ENCODE measurements at places on chromosomes 6 and 20.
A peak's percentile ranks its signal among the peaks of the same experiment; 100 is the strongest.

DNA sequence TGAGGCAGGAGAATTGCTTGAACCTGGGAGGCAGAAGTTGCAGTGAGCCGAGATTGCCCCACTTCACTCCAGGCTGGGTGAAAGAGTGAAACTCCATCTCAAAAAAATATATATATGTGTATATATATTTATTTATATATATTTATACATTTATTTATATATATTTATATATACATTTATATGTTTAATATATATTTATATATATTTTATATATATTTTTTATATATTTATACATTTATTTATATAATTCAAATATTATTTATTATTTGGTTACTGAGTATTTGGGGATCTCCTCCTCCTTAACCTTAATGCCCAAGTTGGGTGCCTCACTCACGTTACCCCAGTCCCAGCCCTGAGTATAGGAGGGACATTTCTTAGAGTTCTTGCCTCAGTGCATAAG lies 2.7 kb downstream of the FAM50B start:
- no peak for DNase-seq

- DNase-seq: no peak
Observed at GRCh38 chr20:8449123-8449522, 317.1 kb downstream of the PLCB1 start.

GRCh38 chr6:151325075-151326050 lies 66.0 kb downstream of the ZBTB2 start:
- peak; percentile 42 for DNase-seq

- DNase-seq: no peak
Observed at GRCh38 chr6:89348372-89348771, 4.2 kb downstream of the UBE2J1 start.

DNA sequence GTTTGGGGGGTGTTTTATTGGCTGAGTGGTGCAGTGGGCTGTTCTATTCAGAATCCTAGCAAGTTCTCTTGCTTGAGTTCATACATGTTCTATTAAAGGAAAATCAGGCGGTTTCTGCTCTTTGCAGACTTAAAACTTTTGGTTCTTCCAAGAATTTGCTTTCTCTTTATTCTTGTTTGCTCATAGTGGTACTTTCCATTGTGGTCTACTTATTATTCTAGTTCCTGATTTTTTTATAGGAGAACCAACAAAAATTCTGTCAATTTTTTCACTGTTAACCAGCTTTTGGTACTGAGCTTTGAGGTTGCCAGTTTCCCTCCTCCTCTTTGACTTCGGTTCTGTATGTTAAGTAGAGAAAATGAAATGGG lies 6.7 kb downstream of the AFDN start:
- DNase-seq: no peak

GRCh38 chr20:46330072-46330763 lies 21.9 kb upstream of the CDH22 start:
- DNase-seq: no peak

- peak; percentile 37 for DNase-seq
Observed at GRCh38 chr6:13908955-13909381, 15.8 kb upstream of the RNF182 start.

GRCh38 chr6:33904050-33904746 lies 100.4 kb upstream of the MLN start:
- no peak for DNase-seq

DNA sequence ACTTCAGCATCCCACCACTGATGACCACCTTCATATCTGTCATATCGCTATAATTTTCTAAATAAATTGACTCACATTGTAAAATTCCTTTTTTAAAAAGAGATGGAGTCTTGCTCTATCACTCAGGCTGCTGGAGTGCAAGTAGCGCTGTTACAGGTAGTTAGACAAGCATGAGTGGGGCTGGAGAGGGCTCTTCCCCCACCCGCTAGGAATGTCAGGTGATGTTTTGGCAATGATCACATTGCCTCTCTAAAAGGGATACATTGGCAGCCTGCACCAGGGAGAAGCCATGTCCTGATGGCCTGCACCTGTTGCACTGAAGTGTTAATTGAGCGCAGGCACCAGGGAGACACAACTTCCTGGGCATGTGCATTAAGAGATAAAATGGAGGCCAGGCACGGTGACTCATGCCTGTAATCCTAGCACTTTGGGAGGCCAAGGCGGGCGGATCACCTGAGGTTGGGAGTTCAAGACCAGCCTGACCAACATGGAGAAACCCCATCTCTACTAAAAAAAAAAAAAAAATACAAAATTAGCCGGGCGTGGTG lies 16.9 kb upstream of the SLC22A16 start:
- no peak for DNase-seq

- no peak for DNase-seq
Observed at GRCh38 chr20:58889334-58889760, 36.8 kb downstream of the GNAS start.

DNA sequence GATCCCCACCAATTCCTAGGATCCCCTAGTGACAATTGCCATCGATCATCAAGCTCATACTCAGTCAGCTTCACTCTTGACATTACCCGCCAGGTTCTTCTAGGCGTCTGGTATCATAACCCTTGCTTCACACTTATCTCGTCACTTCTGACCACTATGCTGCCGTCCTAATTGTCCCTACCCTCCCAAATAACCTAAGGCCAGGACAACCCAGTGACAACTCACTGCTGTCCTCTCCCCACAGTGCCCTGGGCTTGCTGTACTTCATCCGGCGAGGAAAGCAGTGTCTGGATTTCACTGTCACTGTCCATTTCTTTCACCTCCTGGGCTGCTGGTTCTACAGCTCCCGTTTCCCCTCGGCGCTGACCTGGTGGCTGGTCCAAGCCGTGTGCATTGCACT lies 3.7 kb downstream of the SYS1 start:
- DNase-seq: no peak

- no peak for DNase-seq
Observed at GRCh38 chr20:9475456-9475855, 38.9 kb upstream of the LAMP5 start.

DNA sequence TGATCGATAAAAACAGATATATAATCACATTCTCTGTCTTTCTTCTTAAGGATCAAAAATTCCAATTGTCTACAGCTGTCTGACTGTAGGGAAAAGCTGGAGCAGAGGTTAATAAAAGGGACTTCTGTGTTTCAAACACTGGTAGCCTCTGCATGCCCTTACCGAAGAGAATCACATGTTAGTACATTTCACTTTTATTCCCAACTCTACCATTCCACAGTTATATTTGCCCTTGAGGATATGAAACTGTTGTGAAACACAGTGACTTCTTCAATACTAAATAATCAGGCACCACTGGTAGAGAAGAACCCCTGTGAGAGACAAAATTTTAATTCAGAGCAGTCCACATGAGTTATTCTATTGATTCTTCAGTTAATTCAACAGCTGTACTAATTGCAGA lies 1187.3 kb upstream of the CITED2 start:
- DNase-seq: no peak

GRCh38 chr20:23205211-23205610 lies 119.1 kb upstream of the CD93 start:
- DNase-seq: no peak

- no peak for DNase-seq
Observed at GRCh38 chr6:7646394-7646793, 56.4 kb downstream of the SNRNP48 start.

GRCh38 chr6:33944686-33945411 lies 141.0 kb upstream of the MLN start:
- DNase-seq: no peak

GRCh38 chr6:150394899-150395295 lies 26.1 kb downstream of the IYD start:
- no peak for DNase-seq

DNA sequence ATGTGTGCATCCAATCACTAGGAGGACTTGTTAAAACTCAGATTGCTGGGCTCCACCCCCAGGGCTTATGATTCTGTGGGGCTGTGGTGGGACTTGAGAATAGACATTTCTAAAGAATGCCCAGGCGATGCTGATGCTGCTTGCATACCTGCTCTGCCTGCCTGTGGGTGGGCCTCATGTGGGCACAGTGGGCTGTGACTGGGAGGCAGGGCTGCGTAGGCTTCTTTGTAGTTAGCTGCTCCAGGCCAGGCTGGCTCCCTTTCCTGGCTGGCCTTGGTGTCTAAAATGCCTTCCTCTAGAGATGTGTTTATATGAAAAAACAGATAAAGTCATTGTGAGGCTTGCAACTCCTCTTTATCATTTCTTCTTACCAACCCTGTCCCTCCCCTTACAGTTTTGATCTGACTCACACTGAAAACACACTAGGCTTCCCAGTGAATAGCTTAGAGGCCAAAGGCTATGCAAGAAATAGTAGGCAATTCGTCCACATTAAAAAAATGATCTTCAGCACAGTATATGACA lies 495.5 kb upstream of the MAP3K7 start:
- DNase-seq: no peak

DNA sequence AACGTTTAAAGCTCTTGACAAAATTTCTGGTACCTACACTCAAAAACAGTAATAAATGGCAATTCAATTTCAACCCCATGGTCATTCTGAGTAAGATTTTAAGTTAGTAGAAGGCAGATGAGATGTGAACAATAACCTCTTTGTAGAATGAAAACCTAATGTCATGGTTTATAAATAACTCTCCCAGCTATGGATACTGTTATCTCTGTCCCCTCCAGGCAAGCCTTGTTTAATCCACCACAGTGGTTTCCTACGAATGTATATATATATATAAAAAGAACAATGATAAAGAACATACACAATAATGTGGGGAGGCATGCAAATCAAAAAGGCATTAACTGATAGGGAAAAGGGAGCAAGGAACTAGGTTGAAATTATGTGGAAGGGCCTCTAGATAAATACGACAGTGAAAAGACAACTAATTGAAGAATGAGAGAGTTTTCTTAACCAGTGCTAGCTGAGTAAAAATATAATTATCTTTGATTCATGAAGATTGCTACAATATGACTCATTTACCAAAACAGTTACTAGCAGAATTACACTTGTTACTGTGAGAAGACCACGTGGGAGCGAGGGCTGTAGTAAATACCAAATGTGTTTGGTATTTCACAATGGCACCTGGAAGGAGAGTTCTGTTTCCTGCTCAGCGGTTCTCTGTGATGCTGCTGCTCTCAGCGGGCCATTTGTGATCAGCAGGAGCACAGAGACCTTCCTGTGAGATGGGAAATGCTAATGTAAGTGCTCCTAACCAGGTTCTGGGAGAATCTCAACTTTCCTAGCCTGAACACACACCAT lies 173.7 kb downstream of the MBOAT1 start:
- peak; percentile 5 for DNase-seq

DNA sequence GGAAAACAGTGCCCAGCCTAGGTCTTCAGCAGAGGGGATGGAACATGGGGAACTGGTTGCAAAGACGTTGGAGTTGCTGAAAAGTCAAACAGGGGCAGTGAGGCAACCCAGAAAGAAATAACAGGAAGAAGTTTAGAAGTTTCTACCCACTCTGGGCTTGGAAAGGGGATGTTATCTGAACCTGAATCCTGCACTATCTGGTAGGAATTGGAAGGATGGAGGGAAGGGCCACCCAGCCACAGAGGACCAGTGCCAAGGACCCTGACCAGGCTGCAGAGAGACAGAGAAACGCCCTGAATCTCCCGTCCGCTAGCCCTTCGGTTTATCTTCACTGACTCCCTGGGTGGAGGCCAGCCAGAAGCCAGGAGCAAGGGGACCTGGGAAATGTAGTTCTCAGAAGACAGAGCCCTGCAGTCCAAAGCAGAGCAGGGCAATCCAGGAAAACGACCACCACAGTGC lies 217.3 kb upstream of the RREB1 start:
- no peak for DNase-seq

DNA sequence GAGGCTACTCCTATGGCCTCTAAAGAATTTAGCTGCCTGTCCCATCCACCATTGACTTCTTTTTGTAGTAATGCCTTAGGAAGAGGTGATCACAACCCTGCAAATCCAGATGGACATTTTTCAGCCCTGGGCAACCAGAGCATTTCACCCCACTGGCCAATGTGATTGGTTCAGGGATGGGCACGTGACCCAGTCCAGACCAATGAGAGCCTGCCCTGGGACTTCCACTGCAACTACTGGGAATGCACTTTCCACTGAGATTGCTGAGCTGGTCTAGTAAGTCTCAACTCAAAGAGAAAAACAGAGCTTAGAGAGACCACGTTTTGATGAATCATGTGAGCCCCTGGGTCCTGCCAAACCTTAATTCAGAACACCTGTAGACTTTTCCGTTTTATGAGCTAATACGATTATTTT lies 8.9 kb upstream of the UBE2V1 start:
- no peak for DNase-seq

DNA sequence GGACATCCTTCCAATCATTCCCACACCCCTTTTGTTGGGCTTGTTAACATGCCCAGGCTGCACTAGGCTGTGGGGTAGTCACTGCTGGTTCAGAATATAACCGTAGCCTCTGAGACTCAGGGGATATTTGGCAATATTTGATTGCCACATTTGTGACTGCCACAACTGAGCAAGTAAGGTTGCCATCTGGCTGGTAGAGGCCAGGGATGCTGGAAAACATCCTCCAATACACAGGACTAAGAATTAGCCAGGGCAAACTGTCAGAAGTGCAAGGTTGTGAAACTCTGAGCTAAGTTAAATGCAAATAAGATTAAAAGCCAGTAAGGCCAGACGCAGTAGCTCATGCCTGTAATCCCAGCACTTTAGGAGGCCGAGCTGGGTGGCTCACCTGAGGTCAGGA lies 112.0 kb downstream of the ZMYND8 start:
- DNase-seq: no peak

GRCh38 chr20:63246490-63247288 lies 7.6 kb downstream of the NKAIN4 start:
- no peak for DNase-seq

- no peak for DNase-seq
Observed at GRCh38 chr20:43840382-43841070, 74.1 kb upstream of the TOX2 start.

DNA sequence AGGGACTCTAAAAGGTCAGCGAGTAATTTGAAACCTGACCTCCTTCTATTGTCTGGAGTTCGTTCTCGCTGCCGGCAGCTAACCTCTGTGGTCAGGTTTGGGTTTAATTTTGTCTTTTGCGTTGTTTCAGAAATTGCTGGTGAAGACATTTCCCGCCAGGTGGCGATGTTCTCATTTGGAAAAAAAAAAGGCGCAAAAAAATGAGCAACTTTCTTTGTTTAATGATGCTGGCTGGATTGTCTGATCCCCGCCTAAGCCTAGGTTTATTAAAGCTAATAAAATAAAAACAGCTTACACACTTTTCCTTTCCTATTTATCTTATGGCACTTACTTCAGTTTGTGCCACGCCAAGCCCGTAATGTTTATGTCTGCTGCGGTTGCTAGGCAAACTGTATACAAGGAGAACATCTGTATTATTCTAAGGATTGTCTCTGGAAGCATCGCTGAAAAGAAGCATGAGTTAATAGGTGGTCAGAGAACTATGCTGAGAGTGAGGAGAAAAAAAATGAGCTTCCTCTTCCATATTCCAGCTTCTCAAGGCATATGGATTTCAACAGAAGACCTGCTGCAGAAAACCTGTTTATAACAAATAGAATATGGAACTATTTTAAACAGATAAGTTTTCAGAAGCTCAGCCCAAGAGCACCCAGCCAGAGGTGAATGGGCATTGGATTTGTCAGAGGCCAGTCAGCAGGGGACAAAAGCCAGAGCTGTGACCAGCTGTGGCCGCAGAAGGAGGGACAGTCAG lies 205.7 kb downstream of the DOK5 start:
- DNase-seq: no peak

- no peak for DNase-seq
Observed at GRCh38 chr6:11702500-11703130, 76.0 kb downstream of the ADTRP start.
